Liver (tissue), 10 donors: ENCODE measurements at places on chromosomes 3 and 15.

DNA sequence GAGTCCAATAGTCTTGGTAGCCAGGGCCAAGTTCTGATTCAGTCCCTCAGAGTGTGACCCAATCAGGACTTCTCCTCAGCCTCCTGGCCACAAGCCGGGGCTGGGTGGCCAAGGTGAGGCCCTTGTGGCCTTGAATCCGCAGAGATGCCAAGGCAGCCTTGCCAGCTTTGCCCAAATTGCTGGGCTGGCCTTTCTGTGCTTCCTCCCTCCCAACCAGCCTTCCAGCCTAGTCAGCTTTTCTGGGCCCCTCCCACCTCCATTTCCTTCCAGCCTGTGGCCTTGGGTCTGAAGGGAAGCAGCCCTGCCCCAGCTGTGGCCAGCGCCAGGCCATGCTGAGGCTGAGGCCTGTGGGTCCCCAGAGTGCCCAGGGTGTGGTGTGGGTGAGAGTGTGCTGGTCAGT, 34.3 kb upstream of the ANKDD1A start:
- DNase-seq: no peak

GRCh38 chr3:71102111-71102983, 481.2 kb downstream of the FOXP1 start:
- no peak for DNase-seq

GRCh38 chr3:128914966-128915645, 35.7 kb downstream of the ACAD9 start:
- no peak for DNase-seq

- DNase-seq: no peak
Observed at GRCh38 chr3:149969110-149969939, 1.4 kb downstream of the PFN2 start.

GRCh38 chr3:103057003-103057402, 622.2 kb downstream of the ZPLD1 start:
- no peak for DNase-seq

DNA sequence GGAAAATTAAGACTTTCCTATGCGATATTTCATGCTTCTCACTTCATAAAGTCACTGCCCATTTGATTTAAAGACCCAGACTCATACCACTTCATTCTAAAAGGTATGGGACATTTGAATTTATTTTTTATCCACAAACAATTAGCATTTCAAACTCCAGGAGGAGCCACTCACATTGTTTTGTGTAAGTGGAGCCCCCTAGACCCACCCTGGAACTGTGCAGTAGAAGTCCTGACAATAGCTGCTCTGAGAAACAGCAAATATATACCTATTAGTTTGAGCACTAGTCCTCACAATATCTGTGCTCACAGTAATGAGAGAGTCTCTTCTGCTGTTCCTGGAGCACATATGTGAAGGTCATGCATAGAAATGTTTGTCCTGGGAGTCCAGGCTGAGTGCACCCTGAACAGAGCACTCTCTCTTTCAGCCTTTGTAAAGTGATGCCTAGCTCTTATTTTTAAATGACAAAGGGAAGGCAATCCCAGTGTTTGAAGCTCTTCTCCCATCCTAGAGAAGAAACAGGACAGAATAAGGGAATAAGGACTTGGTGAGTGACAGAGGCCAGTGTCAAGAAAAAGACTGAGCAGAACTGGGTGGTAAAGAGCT, 127.5 kb upstream of the STRIT1 start:
- DNase-seq: no peak

- DNase-seq: no peak
Observed at GRCh38 chr3:53023072-53023823, 22.6 kb downstream of the SFMBT1 start.

GRCh38 chr3:69567710-69568052, 171.6 kb upstream of the MITF start:
- DNase-seq: no peak

- no peak for DNase-seq
Observed at GRCh38 chr15:64166102-64166890, 3.5 kb upstream of the PPIB start.

DNA sequence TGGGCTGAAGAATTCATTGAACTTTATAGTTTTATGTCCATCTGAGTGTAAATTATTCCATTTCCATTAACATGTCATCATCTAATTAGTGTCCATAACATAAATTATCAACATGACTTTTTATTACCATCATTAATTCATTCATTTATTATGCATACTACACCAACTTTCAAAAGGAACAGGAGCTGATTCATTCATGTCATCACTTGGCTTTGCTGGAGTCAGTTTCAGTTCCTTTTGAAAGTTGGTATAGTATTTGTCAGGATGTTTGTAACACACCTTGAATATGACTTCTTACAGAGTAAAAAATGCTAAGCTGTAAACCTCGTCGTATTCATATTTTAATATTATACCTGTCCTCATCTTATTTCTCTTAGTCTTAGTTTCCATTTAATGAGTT, 298.0 kb upstream of the RBMS3 start:
- no peak for DNase-seq

DNA sequence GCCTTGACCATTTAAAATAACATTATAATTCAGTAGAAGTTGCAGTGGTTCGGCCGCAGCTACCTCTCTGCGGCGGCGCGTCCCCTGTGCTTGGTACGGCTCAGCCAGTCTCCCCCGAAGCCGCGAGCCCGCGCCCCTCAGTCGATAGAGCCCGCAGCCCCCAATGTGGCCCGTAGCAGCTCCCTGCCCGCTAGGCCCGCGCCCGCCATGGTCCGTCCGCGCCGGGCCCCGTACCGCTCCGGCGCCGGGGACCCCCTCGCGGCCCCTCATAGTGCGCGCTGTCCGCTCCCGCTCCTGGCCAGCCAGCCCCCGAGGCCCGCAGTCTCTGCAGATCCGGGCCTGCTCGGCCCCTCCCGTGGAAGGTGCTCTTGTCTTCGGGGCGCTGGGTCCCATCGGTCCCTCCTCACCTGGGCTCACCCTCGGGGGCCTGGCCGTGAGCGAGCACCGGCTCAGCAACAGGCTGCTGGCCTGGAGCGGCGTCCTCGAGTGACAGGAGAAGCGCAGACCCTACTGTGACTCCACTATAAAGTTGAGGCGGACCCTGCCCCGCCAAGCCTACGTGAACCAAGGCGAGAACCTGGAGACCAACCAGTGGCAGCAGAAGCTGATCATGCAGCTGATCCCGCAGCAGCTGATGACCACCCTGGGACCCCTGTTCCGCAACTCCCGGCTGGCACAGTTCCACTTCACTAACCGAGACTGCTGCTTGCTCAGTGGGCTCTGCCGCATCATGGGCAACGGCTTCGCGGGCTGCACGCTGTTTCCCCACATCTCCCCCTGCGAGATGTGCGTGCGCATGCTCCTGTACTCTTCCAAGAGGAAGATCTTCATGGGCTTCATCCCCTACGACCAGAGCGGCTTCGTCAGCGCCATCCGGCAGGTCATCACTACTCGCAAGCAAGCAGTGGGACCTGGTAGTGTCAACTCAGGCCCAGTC, 21.8 kb upstream of the GPR156 start:
- no peak for DNase-seq
